Activated CD4-positive, alpha-beta T cell treated with anti-CD3 and anti-CD28 coated beads, Interleukin-2, amount 10 ng/mL, durations not matched to agents 24 days and 14 days (primary cell): ENCODE measurements at places on chromosomes 3 and 15.

GRCh38 chr3:123791898-123792297, 92.2 kb downstream of the MYLK start:
- no peak for DNase-seq

- DNase-seq = no peak
Measured at GRCh38 chr15:68980786-68981185, 33.7 kb upstream of the NOX5 start.

- peak; percentile 75 for DNase-seq
Measured at GRCh38 chr3:47283591-47284364, 1.0 kb downstream of the KLHL18 start.

- DNase-seq = no peak
Measured at GRCh38 chr3:170467007-170467406, 48.3 kb downstream of the CLDN11 start.

DNA sequence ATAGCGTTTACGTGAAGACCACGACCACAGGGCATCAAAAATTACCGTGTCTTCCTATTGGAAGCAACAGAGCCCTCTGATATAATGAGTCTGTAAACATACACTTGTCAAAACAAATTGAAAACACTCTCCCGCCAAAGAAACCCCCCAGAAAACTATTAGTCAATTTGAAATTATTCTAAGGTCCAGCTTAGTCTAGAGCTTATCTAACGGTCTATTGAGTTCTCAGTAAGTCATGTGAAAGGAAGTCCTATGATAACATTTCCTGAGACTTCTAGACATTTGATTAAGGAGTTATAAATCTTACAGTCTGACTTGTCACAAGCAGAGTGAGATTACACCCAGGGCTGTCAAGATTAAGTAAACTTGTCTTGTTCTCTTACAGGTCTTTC, 356.3 kb downstream of the FOXP1 start:
- no peak for DNase-seq

- DNase-seq = no peak
Measured at GRCh38 chr15:39180483-39180933, 400.4 kb upstream of the THBS1 start.

- DNase-seq = peak; percentile 57
Measured at GRCh38 chr3:101942356-101942755, 93.0 kb downstream of the NFKBIZ start.

DNA sequence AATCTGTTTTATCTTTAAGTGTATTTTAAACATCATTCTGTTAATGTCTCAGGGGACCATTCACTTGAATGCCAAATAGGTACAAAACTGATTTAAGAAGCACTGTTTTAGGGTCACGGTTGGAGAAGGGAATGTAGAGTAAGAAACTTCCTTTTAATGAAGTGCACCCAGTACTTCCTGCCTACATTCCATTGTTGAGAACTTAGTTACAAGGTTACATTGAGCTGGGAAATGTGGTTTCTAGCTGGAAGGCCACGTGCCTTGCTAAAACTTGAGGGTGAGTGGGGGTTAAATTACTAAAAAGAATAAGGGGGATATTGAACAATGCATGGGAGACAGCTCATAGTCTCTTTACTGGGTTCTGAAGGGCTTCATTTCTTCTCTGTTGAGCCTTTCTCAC, 78.3 kb upstream of the TBC1D5 start:
- peak; percentile 40 for DNase-seq

GRCh38 chr15:31606931-31607497, 280.4 kb downstream of the KLF13 start:
- no peak for DNase-seq

GRCh38 chr3:88152841-88153240, 3.1 kb downstream of the C3orf38 start:
- DNase-seq = no peak

GRCh38 chr3:46269556-46269955, 27.3 kb downstream of the CCR3 start:
- peak; percentile 73 for DNase-seq

DNA sequence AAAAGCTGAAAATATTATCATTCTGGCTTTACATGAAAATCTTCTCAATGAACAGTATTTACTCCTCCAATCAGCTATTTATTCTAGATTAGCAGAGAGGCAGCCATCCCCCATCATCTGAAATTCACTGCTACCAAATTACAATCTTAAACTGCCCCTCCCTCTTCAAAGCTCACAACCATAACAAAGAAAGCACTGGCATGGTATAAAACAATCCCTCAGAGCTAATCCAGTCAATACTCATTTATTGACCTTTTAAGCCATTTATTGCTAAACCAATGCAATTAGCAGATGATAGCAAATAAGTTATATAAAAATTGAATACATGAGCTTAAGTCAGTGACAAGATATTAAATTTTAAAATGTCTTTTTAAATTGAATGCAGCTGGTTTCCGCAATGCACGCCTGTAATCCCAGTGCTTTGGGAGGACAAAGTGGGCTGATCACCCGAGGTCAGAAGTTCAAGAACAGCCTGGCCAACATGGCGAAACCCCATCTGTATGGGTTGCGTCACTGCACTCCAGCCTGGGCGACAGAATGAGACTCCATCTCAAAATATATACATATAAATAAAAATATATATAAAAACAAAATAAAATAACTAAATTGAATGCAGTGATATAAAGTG, 12.1 kb downstream of the SLC4A7 start:
- DNase-seq = peak; percentile 23

- no peak for DNase-seq
Measured at GRCh38 chr15:93034512-93034911, 54.5 kb downstream of the RGMA start.

- peak; percentile 49 for DNase-seq
Measured at GRCh38 chr3:115657168-115657567, 33.9 kb downstream of the GAP43 start.

DNA sequence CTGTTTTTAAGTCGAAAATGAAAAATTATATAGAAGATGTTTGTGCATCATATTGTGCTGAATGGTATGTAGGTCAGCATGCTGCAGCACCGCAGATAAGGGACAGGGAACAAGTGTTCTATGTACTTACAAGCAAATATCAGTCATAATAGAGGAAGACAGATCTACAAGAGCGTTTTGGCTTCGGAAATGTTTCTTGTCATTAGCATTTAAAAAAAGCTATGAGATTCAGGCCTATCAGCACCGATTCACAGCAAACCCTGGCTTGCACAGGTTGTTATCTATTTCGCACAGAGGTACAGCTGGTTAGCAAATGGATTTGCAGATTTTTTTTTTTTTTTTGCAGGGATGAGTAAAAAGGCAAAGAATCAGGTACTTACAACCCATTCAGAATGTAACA, 204.2 kb upstream of the TBC1D5 start:
- no peak for DNase-seq
